Suprapubic skin (tissue), 4 donors: ENCODE measurements at places on chromosomes 5 and 9.

DNA sequence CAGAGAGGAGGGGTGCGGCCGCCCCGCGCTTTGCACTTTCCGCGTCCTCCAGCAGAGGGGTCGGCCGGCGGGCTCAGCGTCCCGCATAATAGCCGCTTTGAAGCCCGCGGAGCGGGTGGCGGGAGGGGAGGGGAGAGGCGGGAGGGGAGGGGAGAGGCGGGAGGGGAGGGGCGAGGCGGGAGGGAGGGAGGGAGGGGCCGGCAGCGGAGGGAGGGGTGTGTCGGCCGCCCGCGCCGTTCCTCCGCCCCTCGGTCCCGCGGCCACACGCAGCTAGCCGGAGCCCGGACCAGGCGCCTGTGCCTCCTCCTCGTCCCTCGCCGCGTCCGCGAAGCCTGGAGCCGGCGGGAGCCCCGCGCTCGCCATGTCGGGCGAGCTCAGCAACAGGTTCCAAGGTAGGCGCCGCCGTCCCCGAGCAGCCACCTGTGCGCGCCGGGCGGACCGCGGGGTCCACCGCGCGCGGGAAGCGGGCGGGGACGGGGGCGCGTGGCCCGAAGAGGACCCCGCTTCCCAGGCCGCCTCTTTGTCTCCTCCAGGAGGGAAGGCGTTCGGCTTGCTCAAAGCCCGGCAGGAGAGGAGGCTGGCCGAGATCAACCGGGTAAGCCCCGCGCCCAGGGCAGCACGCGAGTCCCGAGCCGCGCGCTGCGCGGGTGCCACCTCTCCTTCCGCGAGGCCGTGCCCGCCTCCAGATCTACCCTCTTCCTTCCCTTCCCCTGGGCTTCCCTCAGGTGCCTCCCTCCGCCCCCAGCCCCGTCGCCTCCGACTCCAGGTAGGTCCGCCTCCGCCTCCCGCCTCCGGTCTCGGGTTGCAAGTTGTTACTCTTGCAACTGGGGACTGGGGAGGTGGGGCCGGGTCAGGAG is at the start of gene AIF1L:
AIF1L (plus strand) TSS at position 263 of the 857 bp plus-strand sequence; CDS start at position 362, 99 bp downstream.
- H3K36me3 ChIP-seq, result no peaks in the 10 kb centered on the region
- peak within 1 kb of the TSS; percentile 76 for H3K4me3 ChIP-seq

DNA sequence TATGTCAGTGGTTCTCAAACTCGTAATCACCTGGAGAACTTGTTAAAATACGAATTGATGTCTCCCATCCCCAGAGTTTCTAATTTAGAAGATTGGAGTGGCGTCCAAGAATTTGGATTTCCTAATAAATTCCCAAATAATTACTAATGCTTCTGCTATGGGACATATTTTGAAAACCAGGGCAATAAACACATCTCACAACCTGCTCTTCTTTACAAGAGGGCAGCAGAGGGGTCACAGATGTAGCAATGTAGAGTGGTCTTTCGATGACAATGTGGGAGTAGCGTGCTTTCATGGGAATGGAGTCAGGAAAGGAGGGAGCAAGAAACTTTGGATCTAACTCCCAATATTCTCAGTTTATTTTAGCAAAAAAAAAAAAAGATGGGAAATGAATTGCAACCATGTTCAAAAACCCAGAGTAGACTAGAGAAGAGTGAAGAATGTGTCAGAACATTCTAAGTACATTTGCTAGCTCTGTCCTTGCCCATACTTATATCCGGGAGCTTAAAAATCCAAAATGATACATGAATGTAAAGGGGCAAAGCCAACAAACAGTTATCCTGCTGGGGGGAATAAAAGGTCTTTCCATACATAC is 33.8 kb upstream of the ALDH1A1 start:
- H3K27me3 ChIP-seq, result no peaks in the 10 kb centered on the region
- DNase-seq, result no peak
- no peak overlapping the region for H3K27ac ChIP-seq
- H3K36me3 ChIP-seq, result no peaks in the 10 kb centered on the region
- no peak overlapping the region for H3K4me3 ChIP-seq

GRCh38 chr9:108953983-108954574 is 19.9 kb downstream of the ABITRAM start:
- no peak overlapping the region for H3K27ac ChIP-seq
- H3K4me3 ChIP-seq, result no peak overlapping the region
- H3K36me3 ChIP-seq, result no peaks in the 10 kb centered on the region
- no peaks in the 10 kb centered on the region for H3K27me3 ChIP-seq
- DNase-seq, result no peak

GRCh38 chr5:40078898-40079575 is 600.7 kb upstream of the PTGER4 start:
- no peak overlapping the region for H3K4me3 ChIP-seq
- no peaks in the 10 kb centered on the region for H3K27me3 ChIP-seq
- H3K36me3 ChIP-seq, result no peaks in the 10 kb centered on the region
- no peak overlapping the region for H3K27ac ChIP-seq
- DNase-seq, result no peak
- H3K4me1 ChIP-seq, result no peaks in the 10 kb centered on the region

DNA sequence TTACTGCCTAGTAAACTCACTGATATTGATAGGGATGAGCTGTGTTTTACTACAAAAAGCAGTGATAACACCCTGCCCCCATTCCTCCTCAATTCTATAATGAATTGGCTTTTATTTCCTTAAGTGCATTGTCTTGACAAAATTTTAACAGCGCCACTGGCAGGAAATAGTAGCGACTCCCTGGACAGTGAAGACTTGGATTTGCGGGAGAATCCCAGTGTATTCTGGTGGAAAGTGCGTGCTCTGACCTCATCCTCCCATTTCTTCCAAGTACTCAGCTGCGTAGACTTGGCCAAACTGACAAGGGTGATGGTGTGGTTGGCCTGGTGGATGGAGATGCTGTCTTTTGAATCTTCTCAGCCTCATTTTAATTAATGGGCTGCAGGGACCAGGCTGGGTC is 5.3 kb downstream of the TRIO start:
- no peak for DNase-seq
- H3K36me3 ChIP-seq, result no peaks in the 10 kb centered on the region
- H3K27me3 ChIP-seq, result no peaks in the 10 kb centered on the region
- no peak overlapping the region for H3K27ac ChIP-seq
- peaks cover 56% of the 10 kb centered on the region for H3K4me1 ChIP-seq
- no peak overlapping the region for H3K4me3 ChIP-seq

- no peak overlapping the region for H3K4me3 ChIP-seq
- no peak for DNase-seq
- no peaks in the 10 kb centered on the region for H3K27me3 ChIP-seq
These were observed 25.2 kb downstream of the TMEM252 start for GRCh38 chr9:68515326-68516017.

DNA sequence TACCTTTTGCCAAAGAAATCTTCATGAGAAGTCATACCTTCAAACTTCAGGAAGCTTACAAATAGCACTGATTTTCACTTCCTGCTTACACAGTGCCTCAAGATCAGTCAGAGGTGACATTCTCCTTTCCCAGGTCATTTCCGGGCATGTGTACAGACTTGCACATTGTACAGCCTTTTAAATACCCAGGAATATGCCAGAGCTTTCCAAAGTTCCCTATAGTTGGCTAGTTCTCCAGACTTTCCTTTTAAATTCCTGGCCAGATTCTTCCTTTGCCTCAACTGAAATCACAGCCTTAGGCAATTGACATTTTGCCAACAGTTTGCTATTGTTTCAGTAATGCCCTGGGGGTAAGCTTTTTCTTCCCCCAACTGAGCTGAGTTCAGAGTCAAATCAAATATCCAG is 47.2 kb downstream of the RFX3 start:
- no peak for DNase-seq
- H3K27ac ChIP-seq, result no peak overlapping the region
- H3K4me1 ChIP-seq, result no peaks in the 10 kb centered on the region
- H3K4me3 ChIP-seq, result no peak overlapping the region

GRCh38 chr5:58794875-58795274 is 212.0 kb downstream of the RAB3C start:
- no peaks in the 10 kb centered on the region for H3K27me3 ChIP-seq
- no peaks in the 10 kb centered on the region for H3K36me3 ChIP-seq
- H3K4me1 ChIP-seq, result no peaks in the 10 kb centered on the region
- H3K4me3 ChIP-seq, result no peak overlapping the region
- DNase-seq, result no peak

DNA sequence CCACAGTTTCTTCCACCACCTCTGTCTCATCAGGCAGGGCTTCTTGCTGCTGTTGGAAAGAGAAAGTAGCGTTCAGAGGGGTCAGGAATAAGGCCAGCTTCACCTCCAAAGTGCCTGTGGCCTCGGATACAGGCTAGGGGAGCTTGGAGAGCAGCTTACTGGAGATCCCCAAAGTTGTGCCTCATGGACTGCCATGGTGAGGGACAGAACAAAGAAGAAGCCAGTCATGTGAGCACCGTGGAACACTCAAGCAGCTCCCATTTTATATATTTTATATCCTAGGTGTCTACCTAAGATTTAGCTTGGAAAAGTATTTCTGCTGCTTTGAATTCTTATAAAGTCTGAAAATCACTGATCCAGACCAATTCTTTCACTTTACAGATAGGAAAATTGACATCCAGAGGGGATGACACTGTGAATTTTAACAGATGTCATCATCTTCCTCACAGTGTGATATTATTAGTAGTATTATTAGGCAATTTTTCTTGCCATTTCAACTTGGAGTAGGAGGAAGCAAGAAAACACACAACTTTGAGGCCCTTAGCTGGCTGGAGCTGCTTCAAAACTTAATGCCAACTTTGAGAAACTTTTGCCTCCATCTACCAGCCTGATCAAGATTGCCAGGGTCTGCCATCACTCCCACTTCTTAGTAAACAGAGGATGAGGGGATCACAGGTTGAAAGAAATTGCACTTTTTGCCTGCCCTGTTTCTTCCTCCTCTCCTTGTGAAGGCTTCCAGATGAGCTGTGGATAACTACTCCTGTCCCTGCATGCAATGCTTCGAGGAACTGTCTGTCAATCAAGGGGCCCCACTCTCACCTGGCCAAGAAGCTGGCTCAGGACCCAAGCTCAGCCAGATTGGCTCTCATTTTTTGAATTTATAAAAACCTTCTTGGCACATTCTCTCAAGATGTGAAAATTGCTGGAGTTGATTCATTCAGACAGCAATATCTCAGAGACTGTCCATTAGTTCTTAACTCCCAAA is 11.8 kb downstream of the SPARC start:
- no peak for DNase-seq
- peak overlapping the region; percentile 79 for H3K27ac ChIP-seq
- H3K4me3 ChIP-seq, result no peak overlapping the region
- peaks cover 42% of the 10 kb centered on the region for H3K36me3 ChIP-seq

DNA sequence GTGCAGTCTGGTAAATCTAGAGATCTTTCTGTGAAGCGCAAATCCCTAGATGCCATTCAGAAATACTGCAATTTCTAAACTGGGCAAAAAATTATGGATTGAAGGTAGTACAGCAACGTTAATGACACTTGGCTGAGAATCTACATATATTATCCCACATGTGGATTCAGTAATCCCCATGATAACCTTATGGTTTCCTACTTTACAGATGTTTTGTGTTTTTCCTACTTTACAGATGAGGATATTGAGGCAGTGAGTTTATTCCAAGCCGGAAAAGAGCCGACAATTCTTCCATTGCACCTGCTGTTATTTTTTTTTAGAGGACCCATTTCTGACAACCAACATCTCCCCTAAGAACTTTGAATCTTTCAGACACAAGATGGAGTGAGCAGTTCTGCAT is 796.5 kb downstream of the CDH12 start:
- H3K4me3 ChIP-seq, result no peak overlapping the region
- no peak for DNase-seq
- H3K4me1 ChIP-seq, result no peaks in the 10 kb centered on the region
- no peaks in the 10 kb centered on the region for H3K36me3 ChIP-seq

- H3K4me3 ChIP-seq, result no peak overlapping the region
- H3K36me3 ChIP-seq, result no peaks in the 10 kb centered on the region
- no peaks in the 10 kb centered on the region for H3K27me3 ChIP-seq
- no peak overlapping the region for H3K27ac ChIP-seq
- H3K4me1 ChIP-seq, result no peaks in the 10 kb centered on the region
These were observed 140.5 kb downstream of the MUSK start for GRCh38 chr9:110809038-110809595.

GRCh38 chr5:131416729-131417128 is 152.9 kb downstream of the CDC42SE2 start:
- no peaks in the 10 kb centered on the region for H3K36me3 ChIP-seq
- no peak overlapping the region for H3K4me3 ChIP-seq
- peaks cover 4% of the 10 kb centered on the region for H3K4me1 ChIP-seq
- no peak for DNase-seq
- no peaks in the 10 kb centered on the region for H3K27me3 ChIP-seq

- peak overlapping the region; percentile 59 for H3K4me3 ChIP-seq
- DNase-seq, result no peak
These were observed 1.0 kb downstream of the AQP3 start for GRCh38 chr9:33446240-33446945.
